Fibroblast of mammary gland (primary cell): ENCODE measurements at places on chromosomes 6 and 20.

GRCh38 chr6:46015119-46015968, at the start of gene CLIC5:
Gene CLIC5, minus strand, starts transcription at chr6:46015860. Its CDS starts 318 bp downstream, at chr6:46015542.
- DNase-seq, result no peak

DNA sequence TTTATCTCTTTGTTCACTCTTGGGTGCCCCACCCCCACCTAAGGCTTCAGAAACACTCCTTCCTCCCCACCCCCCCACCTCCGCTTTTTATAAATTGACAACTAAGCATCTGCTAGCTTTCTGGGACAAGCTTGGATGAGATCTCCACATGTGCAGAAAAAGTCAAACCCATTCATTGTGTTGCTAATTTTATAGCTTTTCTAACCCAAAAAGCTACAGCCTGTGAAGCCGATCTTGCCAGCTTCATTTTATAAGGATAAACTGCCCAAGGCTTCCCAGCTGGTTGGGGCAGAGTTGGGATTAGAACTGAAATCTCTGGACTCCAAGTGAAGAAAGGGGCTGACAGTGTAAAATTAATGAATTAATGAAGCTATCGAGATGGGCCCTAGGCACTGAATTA, 24.1 kb downstream of the BPIFB4 start:
- DNase-seq, result no peak

- DNase-seq, result peak; percentile 24
These were observed 55.0 kb downstream of the DAAM2 start for GRCh38 chr6:39847221-39847620.

GRCh38 chr20:61052195-61052750, 199.8 kb upstream of the CDH4 start:
- DNase-seq, result no peak

- no peak for DNase-seq
These were observed 4.6 kb upstream of the DSTN start for GRCh38 chr20:17565169-17565845.

DNA sequence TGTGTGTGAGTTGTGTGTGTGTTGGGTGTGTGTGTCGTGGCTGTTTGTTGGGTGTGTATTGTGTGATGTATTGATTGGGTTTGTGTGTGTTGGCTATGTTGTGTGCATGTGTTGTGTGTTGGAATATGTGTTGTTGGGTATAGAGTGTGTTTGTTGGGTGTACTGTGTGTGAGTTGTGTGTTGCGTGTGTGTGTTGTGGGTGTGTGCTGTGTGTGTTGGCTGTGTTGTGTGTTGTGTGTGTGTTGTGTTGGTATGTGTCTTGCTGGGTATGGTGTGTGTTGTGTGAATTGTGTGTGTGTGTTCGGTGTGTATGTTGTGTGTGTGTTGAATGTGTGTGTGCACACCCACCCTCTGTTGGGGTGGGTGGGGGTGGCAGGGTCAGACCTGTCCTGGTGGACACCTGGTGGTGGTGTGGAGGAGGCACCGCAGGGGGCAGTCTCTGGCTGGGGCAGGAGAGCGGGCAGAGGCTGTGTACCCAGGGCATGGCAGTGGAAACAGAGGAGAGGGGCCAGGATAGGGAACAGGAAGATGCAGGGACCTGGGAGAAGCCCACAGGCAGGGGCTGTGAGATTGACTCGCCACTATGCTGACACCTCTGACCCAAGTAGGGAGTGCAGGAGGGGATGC, 25.5 kb upstream of the PXDC1 start:
- no peak for DNase-seq

- DNase-seq, result no peak
These were observed 91.0 kb upstream of the RIPOR2 start for GRCh38 chr6:25026723-25027122.

DNA sequence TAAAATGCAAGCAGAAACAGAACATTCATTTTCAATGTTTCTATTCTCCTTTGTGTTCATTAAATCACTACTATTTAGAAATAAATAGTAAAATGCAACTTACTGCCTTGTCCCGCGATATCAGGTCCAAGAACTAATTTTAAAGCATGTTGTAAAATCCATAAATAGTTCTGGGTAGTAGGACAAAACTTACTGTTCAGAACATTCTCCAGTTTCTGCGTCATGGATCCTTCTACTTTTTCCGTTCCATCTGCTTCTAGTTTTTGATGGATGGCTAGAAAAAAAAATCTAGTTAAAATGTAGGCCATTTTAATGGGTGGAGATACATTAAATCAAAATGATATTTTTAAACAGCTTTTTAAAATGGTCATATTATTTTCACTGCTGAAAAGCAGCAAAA, 47.0 kb downstream of the HUS1B start:
- DNase-seq, result no peak

- DNase-seq, result no peak
These were observed 130.8 kb downstream of the JPH2 start for GRCh38 chr20:44056010-44056698.

- peak; percentile 46 for DNase-seq
These were observed 1.3 kb upstream of the PTK6 start for GRCh38 chr20:63538204-63539091.

- DNase-seq, result peak; percentile 57
These were observed 67.6 kb downstream of the B4GALT5 start for GRCh38 chr20:49646126-49646525.
